ENCODE measurements at places on chromosomes 1 and 21.

- DNase-seq, result no peak
Observed at GRCh38 chr1:17080880-17081279, 27.0 kb upstream of the SDHB start.

DNA sequence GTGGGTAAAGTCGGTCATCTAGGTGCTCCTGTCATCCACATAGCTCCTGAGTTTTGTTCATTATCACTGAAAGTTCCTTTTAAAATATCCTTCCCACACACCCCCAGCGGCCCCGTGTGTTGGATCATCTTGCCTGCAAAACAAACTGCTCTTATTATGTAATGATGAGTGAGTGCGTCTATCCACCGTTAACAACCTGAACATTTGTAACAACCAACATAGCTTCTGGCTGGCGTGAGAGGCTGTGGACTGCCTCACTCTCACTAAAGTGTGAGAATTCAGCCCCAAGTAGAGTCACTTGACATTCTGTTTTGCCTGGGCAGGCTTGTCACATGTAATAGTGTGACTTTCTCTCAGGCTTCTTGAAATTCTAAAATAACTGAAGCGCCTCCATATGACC, 14.5 kb upstream of the KCNA2 start:
- DNase-seq, result no peak

- no peak for DNase-seq
Observed at GRCh38 chr1:65253800-65254319, 55.5 kb upstream of the DNAJC6 start.

- DNase-seq, result no peak
Observed at GRCh38 chr1:47679301-47679791, 241.5 kb downstream of the FOXD2 start.

DNA sequence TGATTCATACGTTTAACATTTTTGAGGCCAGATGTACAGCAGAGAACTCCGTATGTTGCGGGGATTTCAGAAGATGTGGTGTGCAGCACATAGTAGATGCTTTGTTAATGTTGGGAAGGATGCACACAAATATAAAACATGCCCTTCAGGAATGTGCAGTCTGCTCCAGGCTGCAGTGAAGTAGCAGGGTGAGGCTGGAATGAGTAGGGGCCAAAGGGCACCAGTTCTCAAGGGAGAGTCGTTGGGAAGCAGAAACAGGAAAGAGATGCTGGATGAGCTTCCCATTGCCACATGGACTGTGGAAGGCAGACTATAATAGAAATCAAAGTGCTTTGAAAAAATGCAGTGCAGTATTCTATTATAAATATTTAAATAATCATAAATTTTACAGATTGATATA, 126.9 kb downstream of the NOS1AP start:
- DNase-seq, result no peak

DNA sequence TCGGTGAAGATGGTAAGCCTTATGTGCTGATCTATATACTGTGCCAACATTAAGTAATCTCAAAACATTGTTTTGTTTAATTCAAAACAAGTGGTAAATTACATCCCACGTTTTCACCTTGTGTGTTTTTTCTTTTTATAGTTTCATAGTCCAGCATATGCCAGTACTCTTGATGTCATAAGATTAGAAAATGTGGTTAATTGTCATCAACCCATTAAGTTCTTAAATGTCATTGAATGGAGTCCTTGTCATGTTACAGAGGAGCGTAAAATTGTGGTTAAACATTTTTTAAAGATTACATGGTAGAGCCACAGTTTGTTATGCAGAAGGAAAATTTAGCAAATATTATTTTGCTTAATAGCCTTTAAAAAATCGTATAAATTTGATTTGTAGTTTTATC, 93.1 kb downstream of the FNBP1L start:
- no peak for DNase-seq

GRCh38 chr1:45370575-45370974, 30.3 kb upstream of the MUTYH start:
- no peak for DNase-seq

DNA sequence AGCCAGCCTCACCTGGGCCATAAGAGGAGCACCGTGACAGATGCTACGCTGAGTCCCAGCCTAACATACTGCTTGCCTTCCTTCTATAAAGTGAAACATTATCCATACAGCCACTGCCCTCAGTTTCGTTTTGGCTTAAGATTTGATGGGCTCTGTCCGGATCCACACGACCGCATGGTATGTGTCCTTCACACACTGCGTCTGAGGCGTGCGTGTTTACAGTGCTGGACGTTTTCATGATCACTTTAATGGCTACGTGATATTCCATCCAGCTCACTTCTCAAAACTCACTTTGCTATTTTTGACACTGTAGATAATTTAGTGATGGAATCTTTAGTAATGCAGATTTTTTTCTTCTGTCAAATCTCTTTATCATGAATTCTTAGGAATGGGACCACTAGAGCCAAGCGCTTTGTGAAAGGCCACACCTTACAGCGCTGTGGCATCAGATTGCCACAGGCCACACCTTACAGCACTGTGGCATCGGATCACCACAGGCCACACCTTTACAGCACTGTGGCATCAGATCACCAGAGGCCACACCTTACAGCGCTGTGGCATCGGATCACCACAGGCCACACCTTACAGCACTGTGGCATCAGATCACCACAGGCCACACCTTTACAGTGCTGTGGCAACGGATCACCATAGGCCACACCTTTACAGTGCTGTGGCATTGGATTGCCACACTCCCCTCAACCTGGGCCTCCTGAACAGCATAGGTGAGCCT, 47.1 kb downstream of the PRDM15 start:
- DNase-seq, result no peak

- no peak for DNase-seq
Observed at GRCh38 chr1:110341146-110341871, 2.1 kb downstream of the RBM15 start.

DNA sequence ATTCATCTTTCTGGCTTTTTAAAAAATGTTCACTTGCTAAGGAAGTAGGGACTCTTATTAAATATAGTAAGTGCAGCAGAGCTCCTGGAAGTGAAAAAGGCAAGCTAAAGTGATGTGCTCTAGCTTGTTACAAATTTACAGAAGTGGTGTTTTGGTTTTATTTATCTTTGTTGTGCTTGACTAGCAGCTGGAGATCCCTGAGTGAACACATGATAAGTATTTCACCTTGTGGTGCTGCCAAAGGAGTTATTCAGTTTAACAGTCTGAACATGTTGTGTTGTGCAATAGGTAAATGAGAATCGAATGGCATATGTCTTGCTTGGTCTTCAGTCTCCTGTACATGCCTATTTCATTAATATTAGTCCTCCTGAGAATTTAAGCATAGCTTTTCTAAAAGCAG, 315.7 kb downstream of the TPR start:
- no peak for DNase-seq

DNA sequence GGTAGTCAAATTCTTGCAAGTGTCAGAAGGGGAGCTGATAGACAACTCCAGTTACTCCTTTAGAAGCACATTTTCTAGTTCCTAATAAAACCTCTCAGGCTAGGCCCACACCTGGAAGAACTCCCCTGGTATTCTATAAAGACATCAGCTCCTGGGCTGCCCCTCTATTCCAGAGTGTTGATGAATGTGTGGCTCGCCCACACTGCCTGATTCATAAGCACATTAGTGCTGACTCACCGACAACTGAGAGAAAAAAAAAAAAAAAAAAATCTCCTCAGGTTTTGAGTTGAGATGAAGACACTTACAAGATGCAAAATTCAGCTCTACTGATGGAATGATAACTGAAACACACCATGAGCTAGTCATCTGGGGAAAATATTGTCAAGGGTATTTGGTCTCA, 188.1 kb downstream of the TNR start:
- no peak for DNase-seq

DNA sequence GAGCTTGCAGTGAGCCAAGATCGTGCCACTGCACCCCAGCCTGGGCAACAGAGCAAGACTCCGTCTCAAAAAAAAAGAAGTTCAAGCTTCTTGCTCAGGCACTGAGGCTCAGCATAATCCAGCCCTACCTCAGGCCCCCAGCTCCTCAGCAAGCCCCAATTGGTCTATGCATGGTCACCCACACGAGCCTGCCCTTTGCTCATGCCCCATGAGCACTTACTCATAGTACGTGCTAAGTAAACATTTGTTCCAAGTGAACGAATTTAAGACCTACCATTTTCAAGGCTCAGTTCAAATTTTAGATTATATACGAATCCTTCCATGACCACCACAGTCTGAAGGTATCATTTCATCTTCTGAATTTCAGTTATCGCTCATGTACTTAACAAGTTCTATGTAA, 4.3 kb downstream of the PDZK1 start:
- no peak for DNase-seq

DNA sequence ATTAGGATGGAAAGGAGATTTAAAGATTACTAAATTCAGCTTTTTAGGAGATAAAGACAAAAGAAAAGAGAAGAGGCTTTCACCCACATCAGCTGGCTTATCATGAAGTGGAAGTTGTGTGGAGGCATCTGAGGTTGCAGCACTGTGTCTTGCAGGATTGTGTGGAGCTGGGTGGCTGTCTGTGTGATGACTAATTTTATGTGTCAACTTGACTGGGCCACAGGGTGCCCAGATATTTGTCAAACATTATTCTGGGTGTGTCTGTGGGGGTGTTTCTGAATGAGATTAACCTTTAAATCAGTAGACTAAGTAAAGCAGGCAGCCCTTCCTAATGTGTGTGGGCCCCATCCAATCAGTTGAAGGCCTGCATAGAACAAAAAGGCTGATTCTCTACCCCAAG, 3.9 kb downstream of the KCNA10 start:
- DNase-seq, result no peak
